ENCODE measurements at places on chromosomes 1 and 21.

DNA sequence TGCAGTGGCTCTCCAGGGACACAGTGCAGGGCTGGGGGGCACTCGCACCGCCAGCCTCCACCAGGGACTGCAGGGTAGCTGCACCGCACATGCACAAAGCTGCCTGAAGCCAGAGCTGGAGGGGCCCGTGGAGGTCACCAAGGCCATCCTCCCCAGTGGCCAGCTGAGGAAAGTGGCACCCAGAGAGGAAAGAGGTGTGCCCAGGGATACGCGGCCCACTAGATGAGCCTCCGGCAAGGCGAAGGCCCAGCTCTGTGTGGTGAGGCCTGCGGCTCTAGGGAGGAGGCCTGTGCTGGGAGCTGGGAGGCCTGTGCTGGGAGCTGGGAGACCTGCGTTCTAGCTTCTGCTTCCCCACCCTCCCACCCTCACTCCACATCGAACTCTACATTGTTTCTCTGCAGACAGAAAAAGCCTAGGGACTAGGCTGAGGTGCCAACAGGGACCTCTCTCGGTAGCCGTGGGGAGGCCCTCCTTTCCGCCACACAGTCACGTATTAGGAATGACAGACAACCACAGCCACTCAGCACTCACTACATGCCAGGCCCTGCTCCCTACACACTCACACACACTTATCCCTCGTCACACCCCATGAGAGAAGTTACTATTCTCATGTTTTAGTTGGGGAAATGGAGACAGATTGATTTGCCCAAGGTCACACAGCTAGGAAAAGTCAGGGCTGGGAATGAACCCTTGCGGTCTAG lies 921 bp upstream of the ASCL5 start:
- DNase-seq = no peak

GRCh38 chr1:27940870-27941560 lies 6.2 kb downstream of the SMPDL3B start:
- DNase-seq = no peak

GRCh38 chr1:201955729-201956143 lies 433 bp downstream of the TIMM17A start:
- DNase-seq = no peak

- DNase-seq = no peak
These were observed 19.1 kb downstream of the ARHGAP29 start for GRCh38 chr1:94218332-94218731.

GRCh38 chr1:203776636-203777035 lies 11.7 kb downstream of the LAX1 start:
- no peak for DNase-seq

DNA sequence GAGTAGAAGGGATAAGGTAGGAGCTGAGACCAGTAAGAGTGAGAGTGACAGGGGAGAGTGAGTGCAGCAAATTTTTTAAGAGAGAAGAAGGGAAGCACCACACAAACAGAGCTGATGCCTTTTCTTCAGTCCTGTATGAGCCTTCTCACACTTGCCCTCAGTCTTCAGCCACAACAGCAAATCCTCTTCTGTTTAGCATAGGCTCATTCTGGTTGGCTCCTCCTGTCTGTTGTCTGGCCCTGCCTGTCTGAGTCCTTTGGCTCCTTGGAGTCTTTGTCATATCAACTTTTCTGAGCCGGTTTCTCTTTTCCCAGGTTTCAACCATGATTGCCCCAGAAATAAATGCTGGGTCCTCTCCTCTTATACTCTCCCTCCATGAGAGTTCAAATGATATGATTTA lies 12.7 kb upstream of the CASQ1 start:
- no peak for DNase-seq

DNA sequence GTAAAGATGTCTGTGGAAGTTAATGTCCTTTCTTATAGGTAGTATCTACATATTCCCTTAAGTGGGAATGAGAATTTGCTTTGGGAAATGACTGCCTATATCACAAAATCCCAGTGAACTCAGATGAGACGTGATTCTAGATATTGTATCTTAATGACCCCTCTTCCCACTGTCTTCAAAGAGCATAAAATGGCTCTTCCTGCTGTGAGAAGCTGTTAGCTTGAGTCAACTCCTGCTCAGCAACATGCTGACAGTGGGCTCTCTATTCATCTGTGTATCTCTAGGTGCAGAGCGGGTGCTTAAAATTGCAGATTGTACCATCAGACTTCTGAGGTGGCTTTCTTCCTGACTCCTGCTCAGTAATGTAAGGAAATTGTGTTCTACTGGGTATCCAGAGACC lies 100.6 kb downstream of the SPAG17 start:
- DNase-seq = no peak

DNA sequence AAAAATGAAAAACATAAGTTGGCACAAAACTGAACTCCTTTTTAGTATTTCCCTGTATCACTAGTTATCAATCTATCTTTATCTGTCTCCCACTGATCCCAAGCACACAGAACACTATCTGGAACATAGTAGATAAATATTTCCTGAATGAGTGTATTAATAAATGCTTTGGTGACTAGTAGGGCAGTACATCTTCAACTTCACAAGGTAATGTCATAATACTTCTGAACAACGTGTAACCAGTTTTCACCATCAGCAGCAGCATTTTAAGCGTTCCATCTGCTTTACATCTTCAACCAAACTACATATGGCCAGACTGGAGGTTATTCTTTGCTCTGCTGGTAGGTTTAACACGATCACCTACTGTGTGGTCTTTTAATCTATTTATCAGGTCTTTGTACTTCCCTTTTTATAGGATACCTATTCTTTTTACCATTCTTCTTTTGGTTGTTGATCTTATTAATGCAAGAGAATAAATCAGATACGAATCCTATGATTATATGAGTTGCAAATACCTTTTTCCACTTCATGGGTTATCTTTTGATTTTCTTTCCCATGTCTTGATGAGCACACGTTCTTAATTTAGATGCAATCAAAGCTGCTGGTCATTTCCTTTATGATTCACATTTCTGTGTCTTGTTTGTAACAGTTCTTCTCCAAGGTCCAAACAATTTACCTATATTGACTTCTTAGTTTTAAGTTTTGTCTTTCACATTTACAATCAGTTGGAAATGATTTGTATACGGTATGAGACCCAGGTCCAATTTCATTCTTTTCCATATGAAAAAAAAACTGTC lies 16.3 kb downstream of the GPBP1L1 start:
- DNase-seq = no peak

DNA sequence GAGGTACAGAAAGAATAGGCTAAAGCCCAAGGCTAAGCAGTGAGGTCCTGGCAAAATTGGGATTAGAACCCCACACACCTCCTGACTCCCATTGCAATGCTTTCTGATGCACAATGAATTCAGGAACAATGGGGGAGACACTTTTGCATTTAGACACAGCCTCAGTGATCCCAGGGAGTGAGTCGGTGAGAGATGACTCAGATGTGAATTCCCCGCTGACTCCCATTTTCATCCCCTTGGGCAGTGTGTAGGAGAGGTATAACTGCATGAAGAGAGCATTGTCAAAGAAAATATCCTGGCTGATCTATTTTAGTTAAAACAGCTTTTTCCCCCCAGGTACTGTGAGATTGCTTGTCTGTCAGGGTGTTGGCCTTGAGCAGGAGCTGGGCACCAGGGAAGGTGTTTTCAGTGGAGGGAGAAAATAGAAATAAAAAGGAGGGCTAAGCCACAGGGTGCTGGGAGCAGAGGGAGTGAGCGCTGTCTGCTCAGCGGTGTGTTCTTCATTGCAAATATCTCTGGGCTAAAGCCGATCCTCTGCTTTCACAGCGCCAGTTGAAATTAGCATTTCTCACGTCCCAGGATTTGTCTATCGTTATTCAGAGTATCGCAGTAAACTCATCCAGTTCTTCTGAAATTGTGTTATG lies 247.7 kb upstream of the PTBP2 start:
- no peak for DNase-seq

DNA sequence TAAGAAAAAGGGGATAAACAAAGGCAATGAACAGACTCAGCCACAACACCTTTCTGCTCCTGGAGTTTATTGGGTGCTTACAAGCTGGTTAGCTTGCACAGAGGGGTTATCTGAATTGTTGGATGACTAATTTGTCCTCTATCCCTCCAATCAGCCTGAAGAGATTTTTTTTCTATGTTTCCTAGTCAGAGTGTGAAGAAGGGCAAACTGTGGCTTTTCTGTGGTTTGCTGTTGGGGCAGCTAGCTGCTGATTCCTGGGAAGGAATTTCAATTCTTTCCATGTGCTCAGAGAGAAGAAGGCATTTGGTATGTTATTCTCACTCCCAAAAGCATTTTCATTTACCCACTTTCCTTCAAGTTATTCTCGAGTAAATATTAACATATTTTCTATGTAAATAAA lies 48.6 kb downstream of the PCP4 start:
- no peak for DNase-seq

GRCh38 chr1:4681026-4681425 lies 26.6 kb downstream of the AJAP1 start:
- DNase-seq = no peak

- DNase-seq = no peak
These were observed 20.9 kb upstream of the COL11A1 start for GRCh38 chr1:103129255-103129654.

- no peak for DNase-seq
These were observed 144.7 kb downstream of the APP start for GRCh38 chr21:26025536-26026512.

GRCh38 chr1:162847839-162848453 lies 13.0 kb downstream of the CCDC190 start:
- no peak for DNase-seq

GRCh38 chr1:119011706-119012105 lies 23.6 kb upstream of the TBX15 start:
- no peak for DNase-seq

GRCh38 chr1:6538956-6539355 lies 15.4 kb downstream of the NOL9 start:
- no peak for DNase-seq

GRCh38 chr1:43184995-43185394 lies 12.9 kb downstream of the CFAP57 start:
- DNase-seq = no peak

GRCh38 chr21:45265721-45266517 lies 21.8 kb downstream of the POFUT2 start:
- no peak for DNase-seq

DNA sequence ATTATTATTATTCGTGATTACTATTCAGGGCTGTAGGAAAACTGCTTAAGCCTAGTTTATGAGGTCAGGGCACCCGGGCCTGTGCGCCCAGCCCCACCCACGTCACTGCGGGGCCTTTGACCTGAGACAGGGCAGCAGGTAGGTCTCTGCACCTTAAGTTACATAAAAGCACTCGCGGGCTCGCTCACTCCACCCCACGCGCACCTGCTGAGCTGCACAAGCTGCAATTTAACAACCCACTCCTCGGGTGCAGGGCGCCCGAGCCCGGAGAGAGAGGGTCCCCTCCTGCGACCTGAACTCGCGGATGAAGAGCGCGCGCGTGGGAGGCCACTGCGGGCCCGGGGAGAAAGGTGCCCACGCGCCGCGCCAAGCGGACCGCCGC lies 477 bp downstream of the ICMT start:
- no peak for DNase-seq

DNA sequence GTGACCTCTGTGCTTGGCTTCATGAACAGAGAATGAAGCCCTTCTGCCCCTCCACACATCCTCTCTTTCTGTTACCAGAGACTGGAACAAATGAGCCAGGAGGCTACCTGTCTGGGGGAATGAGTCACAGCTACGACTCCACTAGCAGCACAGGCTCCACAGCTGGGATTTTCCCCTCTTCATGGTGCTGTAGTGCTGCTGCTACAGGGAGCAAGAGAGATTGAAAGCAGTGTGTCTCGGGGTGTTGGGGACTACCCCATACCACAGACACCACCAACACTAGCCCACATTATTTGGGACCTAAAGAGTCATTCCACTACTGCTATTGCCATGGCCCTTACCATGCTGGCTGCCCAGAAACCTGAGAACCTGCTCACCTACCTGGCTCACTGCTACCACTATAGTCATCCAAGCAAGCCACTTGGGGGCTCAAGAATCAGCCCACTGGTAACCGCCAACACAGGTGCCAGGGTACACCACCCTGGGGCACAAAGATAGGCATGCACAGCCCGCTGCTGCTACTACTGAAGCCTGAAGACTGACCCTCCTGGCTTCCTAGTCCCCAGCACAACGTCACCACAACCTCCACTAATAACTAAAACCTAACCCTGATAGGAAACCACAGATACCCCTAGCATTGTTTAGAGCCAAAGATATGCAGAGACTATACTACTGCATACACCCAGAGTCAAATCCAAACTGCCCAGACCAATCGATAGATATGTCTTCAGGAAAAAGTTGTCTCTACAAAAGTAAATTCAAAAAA lies 17.7 kb downstream of the CD1E start:
- DNase-seq = no peak

DNA sequence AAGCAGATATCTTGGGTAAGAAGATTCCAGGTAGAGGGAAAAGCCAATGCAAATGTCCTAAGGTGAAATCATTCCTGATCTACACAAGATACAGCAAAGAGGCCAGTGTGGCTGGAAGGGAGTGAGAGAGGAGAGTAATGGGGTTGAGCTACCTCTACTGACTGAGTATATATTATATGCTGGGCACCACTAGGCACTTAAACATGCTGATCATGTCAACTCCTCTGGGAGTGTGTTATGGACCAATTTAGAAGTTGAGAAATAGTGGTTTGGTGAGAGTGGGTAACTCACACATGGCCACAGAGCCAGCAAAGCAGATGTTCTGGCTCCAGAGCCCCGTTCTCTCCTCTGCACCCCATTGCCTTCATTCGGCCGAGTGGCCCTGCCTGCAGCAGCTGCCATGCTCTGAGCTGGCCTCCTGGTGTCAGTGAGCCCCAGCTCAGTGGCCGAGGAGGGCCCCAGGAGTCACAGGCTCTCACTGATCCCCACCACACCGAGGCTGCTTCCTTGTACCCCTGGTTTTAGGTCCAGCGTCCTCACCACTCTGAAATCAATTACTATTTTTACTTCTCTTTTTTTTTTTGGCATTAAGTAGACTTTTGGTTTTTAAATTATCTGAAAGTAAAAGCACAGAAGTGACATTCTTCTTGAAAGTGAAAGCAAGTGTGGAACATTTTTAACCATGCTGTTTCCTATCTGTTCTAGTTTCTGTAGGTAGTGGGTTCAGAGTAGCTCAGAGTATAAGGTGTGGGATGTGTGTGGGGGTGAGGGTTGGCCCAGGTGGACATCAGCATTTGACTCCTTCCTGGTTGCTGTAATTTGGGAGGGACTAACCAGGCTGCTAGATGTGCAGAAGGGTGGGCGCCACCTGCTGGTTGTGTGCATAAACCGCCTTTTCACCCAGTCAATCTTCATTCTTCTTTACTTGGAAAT lies 45.8 kb upstream of the CRNN start:
- no peak for DNase-seq

DNA sequence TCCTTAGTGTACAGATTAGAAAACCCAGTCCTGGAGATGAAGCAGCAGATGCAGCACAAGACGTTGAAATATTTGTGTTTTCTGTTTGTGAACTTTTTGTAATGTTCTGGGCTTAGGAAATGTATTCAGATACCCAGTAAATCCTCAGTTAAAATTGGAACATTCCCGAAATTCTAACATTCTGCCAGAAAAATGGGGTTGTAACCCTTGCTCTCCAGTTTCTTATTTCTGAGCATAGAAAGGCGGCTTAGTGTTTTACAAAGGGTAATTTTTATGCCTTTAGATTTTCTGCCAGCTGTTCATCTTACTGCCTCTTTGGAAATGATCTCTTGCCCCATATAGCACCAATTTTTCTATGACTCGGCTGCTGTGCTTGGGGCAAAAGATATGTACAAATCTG lies 20.6 kb downstream of the DDI2 start:
- DNase-seq = no peak

GRCh38 chr1:153040950-153041631 lies at the start of gene SPRR2D:
TSS of gene SPRR2D (minus strand) at chr1:153041120. CDS start at chr1:153040346, 774 bp downstream.
- no peak for DNase-seq

Measured in HS-27A (cell line).